ENCODE measurements at places on chromosomes 6 and 20.

DNA sequence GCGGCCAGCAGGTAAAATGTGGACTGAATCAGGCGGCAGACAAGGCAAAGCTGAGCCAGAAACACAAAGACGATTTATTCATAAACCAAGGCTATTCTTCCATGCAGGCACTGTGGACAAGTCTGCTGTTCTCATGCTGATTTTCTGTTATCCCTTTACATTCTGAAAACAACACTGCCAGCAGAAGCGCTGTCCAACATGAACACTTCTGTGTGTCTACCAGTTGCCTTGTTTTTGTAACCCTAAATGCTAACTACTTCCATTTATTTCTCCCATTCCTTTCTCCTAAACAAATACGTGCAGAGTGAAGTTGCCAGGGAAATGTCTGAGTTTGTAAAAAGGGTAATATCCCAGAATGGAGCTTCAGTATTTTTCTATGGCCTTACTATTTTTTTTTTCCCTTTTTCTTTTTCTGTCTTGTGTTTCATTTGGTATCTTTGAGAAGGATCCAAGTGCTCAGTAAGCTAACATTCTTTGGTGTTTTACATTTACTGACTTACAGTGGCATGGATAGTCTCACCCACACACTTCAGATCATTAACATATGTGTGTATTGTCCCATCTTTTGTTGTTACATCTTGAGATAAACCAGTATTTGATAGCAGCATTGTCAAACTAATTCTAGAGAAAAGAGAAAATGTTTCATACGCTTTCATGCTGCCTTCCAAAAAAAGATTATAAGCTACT is 1308.9 kb upstream of the MAP3K7 start:
- no peak for DNase-seq

DNA sequence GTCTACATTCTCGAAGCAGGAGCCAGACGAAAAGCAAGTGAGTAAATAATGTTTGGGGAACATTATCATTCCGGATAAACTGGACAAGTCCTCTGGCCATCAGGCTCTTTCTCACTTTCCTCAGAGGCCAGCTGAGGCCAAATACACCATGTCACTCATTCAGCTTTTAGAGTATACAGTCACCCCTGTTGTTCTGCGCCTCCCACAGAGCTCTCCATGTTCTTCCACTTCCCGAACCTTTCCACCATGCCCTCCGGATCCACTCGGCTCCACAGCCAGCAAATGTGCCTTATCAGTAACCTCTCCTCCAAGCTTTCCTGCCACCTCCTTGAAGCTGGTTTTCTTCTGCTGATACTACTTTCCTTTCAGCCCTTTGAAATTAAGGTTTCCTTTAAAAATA is 31.7 kb downstream of the LATS1 start:
- no peak for DNase-seq

GRCh38 chr6:4693173-4693970 is 82.8 kb upstream of the CDYL start:
- DNase-seq = no peak

GRCh38 chr20:23690581-23690980 is 1.7 kb upstream of the CST4 start:
- DNase-seq = no peak

Measured in tibial nerve (tissue), 4 donors.